ENCODE measurements at places on chromosomes 7 and 10.

- no peak for DNase-seq
Measured at GRCh38 chr7:25886387-25887240, 265.4 kb upstream of the NFE2L3 start.

- no peak for DNase-seq
Measured at GRCh38 chr10:72097448-72098300, 9.3 kb upstream of the SPOCK2 start.

- DNase-seq = no peak
Measured at GRCh38 chr7:33503736-33504135, 374.4 kb downstream of the BBS9 start.

- DNase-seq = no peak
Measured at GRCh38 chr7:132486274-132486610, 90.0 kb downstream of the PLXNA4 start.

GRCh38 chr10:100436255-100436654 is 26.6 kb upstream of the WNT8B start:
- DNase-seq = no peak

GRCh38 chr7:156055206-156055822 is 243.1 kb upstream of the SHH start:
- no peak for DNase-seq

DNA sequence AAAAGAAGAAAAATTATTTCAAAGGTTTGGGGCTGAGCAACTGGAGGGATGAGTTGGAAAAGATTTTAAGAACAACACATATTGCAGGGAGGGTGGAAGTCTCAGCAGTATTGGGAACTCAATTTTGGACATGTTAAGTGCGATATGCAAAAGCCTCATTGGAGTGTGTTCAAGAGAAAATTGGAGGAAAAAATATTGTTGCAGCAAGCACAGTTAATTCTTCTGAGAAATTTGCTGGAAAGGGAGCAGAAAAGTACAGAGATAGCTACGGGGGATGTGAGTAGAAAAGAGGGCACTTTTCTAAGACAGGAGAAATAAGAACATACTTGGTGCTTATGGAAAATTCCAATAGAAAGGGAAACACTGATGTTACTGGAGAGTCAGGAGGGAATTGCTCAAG is 59.8 kb upstream of the MAGI2 start:
- DNase-seq = no peak

GRCh38 chr10:123269675-123270074 is 115.5 kb downstream of the BUB3 start:
- DNase-seq = no peak
